GM23338 (cell line): ENCODE measurements at places on chromosomes 7 and 10. TPM values are rescaled to one million over a fixed set of nuclear protein-coding genes. Genes with fewer than 3 reads are reported as not detected.

DNA sequence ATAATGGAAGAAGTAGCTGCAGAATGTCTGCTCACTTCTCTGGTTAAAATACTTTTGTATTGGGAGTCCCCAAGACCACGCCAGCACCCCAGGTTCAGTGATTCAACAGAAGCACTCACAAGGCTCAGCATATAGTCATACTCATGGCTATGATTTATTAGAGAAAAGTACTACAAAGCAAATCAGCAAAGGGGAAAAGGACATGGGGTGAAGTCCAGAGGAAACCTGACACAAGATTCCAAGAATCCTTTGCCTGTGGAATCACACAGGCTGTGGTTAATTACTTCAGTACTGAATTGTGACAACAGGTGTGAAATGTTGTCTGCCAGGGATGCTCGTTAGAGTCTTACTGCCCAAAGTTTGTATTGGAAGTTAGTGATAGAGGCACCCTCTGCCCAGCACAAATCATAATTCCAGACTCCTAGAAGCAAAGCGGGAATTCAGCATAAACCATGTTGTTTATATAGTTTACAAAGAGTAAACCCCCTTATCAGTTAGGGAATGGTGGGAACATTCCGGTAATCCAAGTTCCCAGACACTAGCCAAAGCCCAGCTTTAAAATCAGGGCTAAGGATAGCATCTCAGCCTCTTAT lies 79.4 kb downstream of the HYCC1 start:
- peak overlapping the region; percentile 67 for H3K27ac ChIP-seq
- H3K4me1 ChIP-seq = peaks cover 32% of the 10 kb centered on the region
- no peak for DNase-seq
- H3K4me3 ChIP-seq = no peak overlapping the region

The ERVW-1 gene
- 0.07 TPM in 1 of 2 replicates, not detected in the other for total RNA-seq

DNA sequence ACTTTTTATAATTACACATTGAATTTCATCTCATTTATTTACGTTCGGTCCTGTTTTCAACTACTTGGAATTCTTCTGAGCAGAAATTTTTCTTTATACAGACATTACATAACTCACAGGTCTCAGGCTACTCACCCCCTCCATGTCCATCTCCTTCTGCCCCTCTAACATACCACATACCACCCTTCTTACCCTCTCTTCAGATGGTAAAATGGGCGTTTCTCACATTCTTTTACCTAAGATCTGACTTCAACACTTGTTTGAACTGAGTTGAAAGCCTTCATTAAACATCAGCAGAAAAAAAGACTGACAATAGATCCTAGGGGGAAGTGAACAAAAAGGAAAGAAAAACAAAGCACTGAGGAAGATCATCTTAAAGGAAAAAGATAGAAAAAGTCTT lies 309.7 kb downstream of the CTNNA3 start:
- H3K27me3 ChIP-seq = no peaks in the 10 kb centered on the region
- peak overlapping the region; percentile 80 for H3K4me3 ChIP-seq
- DNase-seq = peak; percentile 29
- no peaks in the 10 kb centered on the region for H3K36me3 ChIP-seq

DNA sequence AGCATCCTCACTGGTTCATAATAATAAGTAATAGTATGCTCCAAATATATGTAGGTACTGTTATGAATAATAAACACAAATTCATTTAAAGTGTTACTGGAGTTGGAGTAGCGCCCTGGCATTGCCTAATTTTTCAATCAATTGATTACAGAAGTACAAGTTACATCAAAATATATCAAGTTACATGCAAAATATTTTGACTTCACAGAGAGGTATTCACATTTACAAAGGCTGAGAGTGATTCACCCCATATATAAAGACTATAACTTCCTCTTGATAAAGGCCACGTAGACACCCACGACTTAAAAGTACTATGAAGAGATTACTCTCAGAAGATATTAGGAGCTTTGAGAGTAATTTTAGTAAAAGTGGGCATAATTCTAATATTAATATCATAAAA lies 13.6 kb upstream of the COL17A1 start:
- H3K27me3 ChIP-seq = no peaks in the 10 kb centered on the region
- H3K27ac ChIP-seq = no peak overlapping the region
- H3K36me3 ChIP-seq = no peaks in the 10 kb centered on the region; the same call in 1 of the 2 replicates
- H3K4me1 ChIP-seq = peaks cover 5% of the 10 kb centered on the region; the same call in 1 of the 2 replicates
- H3K4me3 ChIP-seq = no peak overlapping the region

DNA sequence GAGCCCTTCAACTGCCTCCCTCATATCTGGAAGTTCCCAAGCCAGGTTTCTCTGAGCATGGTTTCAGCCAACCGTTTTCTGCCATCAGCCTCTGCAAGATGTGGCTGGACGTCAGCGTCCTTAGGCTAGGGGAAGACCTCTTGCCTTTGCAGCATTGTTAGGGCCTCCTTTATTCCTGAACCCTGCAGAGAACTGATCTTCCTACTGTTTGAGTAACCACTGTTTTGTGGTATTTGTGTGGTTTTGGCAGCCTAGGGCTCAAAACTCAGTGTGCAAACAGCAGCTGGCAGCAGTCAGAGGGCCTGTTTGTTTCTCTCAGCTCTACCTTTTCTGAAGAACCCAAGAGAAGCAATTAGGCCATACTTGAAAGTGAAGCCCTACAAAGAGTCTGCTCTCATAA lies 83.4 kb upstream of the SEMA3E start:
- peaks cover 28% of the 10 kb centered on the region for H3K27me3 ChIP-seq
- no peaks in the 10 kb centered on the region for H3K36me3 ChIP-seq
- no peaks in the 10 kb centered on the region for H3K4me1 ChIP-seq
- H3K27ac ChIP-seq = no peak overlapping the region
- no peak overlapping the region for H3K4me3 ChIP-seq

The TLL2 gene
- 1.4 and 2.6 TPM in 2 replicates for total RNA-seq

GRCh38 chr7:30694218-30694745 lies 12.0 kb upstream of the CRHR2 start:
- H3K27ac ChIP-seq = no peak overlapping the region
- no peak overlapping the region for H3K4me3 ChIP-seq
- DNase-seq = no peak

The IDI2 gene
- total RNA-seq = not detected in 2 replicates

DNA sequence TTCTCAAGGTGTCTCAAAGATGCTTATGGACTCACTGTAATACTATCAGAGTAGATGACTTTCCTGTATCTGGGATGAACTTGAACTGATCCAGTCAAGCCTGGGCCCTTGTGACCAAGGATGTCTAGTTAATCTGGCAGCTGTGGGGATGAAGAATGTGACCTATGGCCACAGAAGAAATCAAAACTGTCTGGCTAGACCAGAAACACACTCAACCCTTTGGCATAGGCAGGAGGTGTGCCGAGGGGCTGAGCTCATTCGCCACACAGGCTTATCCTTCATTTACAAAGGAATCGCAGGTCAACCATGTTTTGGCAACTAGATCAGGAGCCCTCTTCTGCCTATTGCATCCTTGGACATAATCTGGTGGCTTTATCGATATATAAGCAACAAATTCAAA lies 110.6 kb downstream of the ATXN7L1 start:
- no peak overlapping the region for H3K4me3 ChIP-seq
- DNase-seq = no peak
- H3K27me3 ChIP-seq = no peaks in the 10 kb centered on the region

The IMPDH1 gene
- total RNA-seq = 35.8 and 48.3 TPM in 2 replicates

- H3K4me3 ChIP-seq = no peak overlapping the region
- H3K36me3 ChIP-seq = no peaks in the 10 kb centered on the region; the same call in none of the 2 replicates
- H3K27ac ChIP-seq = no peak overlapping the region
- no peaks in the 10 kb centered on the region for H3K27me3 ChIP-seq
Measured at GRCh38 chr10:73854310-73854709, 20.0 kb downstream of the CAMK2G start.

- H3K4me3 ChIP-seq = no peak overlapping the region
- no peaks in the 10 kb centered on the region for H3K36me3 ChIP-seq
- no peaks in the 10 kb centered on the region for H3K4me1 ChIP-seq
- no peak for DNase-seq
- H3K27ac ChIP-seq = no peak overlapping the region
- no peaks in the 10 kb centered on the region for H3K27me3 ChIP-seq
Measured at GRCh38 chr7:930975-931758, 23.3 kb downstream of the ADAP1 start.

The MBL2 gene
- total RNA-seq = not detected in 2 replicates

The ANKMY2 gene
- 9.2 and 9.5 TPM in 2 replicates for total RNA-seq

The MAD1L1 gene
- 59.3 and 87.1 TPM in 2 replicates for total RNA-seq

The CLRN3 gene
- not detected in 2 replicates for total RNA-seq

GRCh38 chr7:116087291-116087690 lies 56.7 kb upstream of the TFEC start:
- no peak for DNase-seq
- no peaks in the 10 kb centered on the region for H3K36me3 ChIP-seq
- no peak overlapping the region for H3K27ac ChIP-seq
- H3K27me3 ChIP-seq = no peaks in the 10 kb centered on the region

DNA sequence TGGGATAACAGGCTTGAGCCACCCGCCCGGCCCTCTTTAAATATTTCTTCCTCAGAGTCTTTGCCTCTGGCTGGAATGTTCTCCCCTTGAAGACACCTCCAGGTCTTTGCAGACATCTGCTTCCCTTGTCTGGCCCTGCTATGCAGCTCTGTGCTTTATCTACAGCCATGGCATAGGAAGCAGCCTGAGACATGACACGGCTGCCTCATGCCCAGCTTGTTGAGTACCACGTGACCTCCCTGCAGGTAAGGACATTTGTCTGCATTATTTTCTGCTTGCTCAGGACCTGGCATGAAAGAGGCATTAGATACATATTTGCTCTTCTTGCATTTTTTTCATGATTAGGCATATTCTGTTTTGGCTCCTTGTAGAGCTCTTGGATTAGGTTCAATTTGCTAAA lies 113.8 kb upstream of the KLF6 start:
- no peaks in the 10 kb centered on the region for H3K4me1 ChIP-seq
- H3K27ac ChIP-seq = no peak overlapping the region
- DNase-seq = no peak
- H3K36me3 ChIP-seq = no peaks in the 10 kb centered on the region
- no peaks in the 10 kb centered on the region for H3K27me3 ChIP-seq
- no peak overlapping the region for H3K4me3 ChIP-seq

DNA sequence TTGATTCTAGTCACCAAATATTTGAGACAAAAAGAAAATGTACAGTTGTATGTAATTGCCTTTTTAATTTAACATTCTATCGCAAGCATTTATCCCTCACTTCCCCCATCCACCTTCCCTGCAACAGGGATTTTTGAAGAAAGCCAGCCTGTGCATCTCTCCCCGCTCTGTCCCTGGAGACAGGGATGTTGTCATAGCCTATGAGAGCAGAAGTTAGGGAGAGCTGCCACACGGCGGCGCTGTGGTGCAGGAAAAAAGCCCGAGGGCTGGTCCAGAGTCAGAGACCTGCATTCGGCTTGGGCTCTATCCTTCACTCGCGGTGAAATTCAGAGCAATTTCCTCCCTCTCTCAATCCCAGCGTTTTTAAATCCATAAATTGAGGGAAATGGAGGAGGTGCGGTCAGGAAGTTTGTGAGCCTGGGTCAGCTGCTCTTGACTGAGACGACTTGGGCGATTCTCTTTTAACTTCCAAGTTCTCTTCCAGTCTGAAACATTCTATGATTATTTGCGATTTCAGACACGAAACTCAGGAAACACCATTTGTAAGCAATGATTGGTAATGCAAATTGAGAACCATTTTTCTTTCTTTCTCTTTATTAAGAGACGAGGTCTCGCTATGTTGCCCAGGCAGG lies 17.5 kb downstream of the HKDC1 start:
- H3K36me3 ChIP-seq = no peaks in the 10 kb centered on the region
- peak; percentile 92 for DNase-seq
- no peak overlapping the region for H3K27ac ChIP-seq
- peaks cover 10% of the 10 kb centered on the region; the same call in 1 of the 2 replicates for H3K4me1 ChIP-seq
- no peaks in the 10 kb centered on the region for H3K27me3 ChIP-seq

DNA sequence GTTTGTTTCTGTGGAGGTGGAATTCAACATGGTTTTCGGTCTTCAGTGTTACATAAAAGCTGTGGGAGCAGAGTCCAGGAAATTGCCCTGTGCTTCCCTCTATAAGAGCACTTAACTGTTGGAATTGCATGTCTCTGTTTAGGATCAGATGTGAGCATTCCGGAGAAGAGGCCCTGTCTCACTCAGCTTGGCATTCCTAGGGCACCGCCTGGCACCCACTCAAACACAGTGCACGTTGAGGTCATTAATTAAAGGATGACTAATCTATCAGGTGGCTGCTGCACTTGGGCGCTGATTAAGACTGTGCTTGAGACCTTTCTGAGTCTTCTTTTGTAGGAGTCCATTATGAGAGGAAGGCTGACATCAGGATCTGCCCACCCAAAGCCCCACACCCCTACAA lies 82.8 kb upstream of the VIPR2 start:
- no peak overlapping the region for H3K27ac ChIP-seq
- no peak for DNase-seq
- no peak overlapping the region for H3K4me3 ChIP-seq
- H3K4me1 ChIP-seq = no peaks in the 10 kb centered on the region
- H3K27me3 ChIP-seq = no peaks in the 10 kb centered on the region

- H3K27me3 ChIP-seq = no peaks in the 10 kb centered on the region
- no peaks in the 10 kb centered on the region for H3K4me1 ChIP-seq
- no peak for DNase-seq
Measured at GRCh38 chr7:15087771-15088170, 185.2 kb upstream of the DGKB start.

The MOGAT3 gene
- total RNA-seq = 0.85 TPM in 1 of 2 replicates, not detected in the other

The RASSF4 gene
- total RNA-seq = 10.3 and 12.4 TPM in 2 replicates

- DNase-seq = no peak
- no peak overlapping the region for H3K27ac ChIP-seq
- peaks cover 10% of the 10 kb centered on the region; the same call in 1 of the 2 replicates for H3K36me3 ChIP-seq
- no peaks in the 10 kb centered on the region for H3K27me3 ChIP-seq
- no peak overlapping the region for H3K4me3 ChIP-seq
Measured at GRCh38 chr7:27533652-27534081, 129.0 kb downstream of the HIBADH start.

The PPP1R3A gene
- 0.28 TPM in 1 of 2 replicates, not detected in the other for total RNA-seq

- H3K36me3 ChIP-seq = no peaks in the 10 kb centered on the region
- no peak overlapping the region for H3K27ac ChIP-seq
- H3K4me3 ChIP-seq = no peak overlapping the region
- no peaks in the 10 kb centered on the region for H3K27me3 ChIP-seq
- DNase-seq = no peak
- H3K4me1 ChIP-seq = peaks cover 44% of the 10 kb centered on the region
Measured at GRCh38 chr10:13704964-13705363, 118.2 kb downstream of the PRPF18 start.

GRCh38 chr10:75788394-75789205 lies 357.2 kb downstream of the LRMDA start:
- no peaks in the 10 kb centered on the region for H3K36me3 ChIP-seq
- no peak for DNase-seq
- H3K4me3 ChIP-seq = no peak overlapping the region
- H3K4me1 ChIP-seq = peaks cover 16% of the 10 kb centered on the region
- peak overlapping the region; percentile 17 for H3K27ac ChIP-seq
